ENCODE measurements at places on chromosomes 2 and 18. TPM values are rescaled to one million over a fixed set of nuclear protein-coding genes. Genes with fewer than 3 reads are reported as not detected.
A peak's percentile ranks its signal among the peaks of the same experiment; 100 is the strongest.

GRCh38 chr2:88451811-88452564, 505 bp downstream of the FOXI3 start:
- DNase-seq = no peak

GRCh38 chr2:144249035-144249637, 270.8 kb downstream of the ZEB2 start:
- no peak for DNase-seq

DNA sequence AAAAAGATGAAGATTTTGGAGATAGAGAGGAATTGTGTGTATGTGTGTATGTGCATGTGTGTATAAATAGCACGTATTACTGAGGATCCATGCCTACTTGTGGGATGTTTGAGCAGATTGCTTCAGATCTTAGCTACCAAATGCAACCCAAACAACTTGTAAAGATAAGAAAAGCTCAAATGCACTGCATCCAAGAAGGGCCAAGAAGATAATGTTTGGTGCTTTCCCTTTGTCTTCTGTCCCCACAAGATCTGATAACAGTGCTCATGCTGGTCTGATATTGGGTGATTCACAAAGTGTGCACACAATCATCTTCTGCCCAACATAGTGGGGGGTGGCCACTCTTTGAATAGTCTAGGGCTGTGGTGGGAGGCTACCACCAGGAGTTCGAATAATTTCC, 284.8 kb upstream of the CYRIA start:
- DNase-seq = no peak

DNA sequence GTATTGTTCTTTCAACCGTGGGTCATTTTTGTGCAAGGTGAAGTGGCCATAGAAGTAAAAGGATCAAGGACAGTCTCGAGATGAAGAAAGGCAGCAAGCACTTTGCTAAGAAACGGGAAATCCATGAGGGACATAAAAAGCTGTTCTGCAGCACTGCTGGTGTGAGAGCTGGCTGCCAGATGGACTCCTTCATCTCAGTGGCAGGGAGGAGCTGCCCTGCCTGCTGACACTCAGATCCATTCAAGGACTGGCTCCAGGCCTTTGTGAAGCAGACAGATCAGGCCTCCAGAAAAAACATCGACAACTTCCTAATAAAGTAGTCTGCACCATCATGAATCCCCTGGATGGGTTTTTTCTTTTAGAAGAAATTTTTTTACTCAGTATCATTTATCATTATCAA, 29.5 kb downstream of the RMC1 start:
- no peak for DNase-seq

GRCh38 chr2:168671932-168672331, 130.5 kb upstream of the NOSTRIN start:
- peak; percentile 10 for DNase-seq

DNA sequence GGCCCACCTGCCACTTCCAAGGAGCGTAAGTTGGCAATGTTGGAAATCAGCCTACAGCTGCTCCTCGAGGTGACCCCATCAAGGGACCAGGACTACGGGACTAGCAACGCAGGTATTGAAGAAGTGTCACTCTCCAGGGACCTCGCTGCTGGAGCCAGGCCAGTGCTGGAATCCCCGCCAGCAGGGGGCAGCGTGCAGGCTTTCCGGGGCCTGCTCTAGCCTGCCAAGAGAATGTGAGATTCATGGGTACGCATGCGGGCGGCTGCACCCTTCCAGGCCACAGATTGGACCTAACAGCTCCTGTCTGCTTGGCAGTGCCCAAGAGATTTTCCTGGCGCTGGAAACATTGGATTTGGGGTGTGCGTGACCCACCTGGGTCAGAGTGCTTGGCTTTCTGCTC, 182.8 kb upstream of the RAB12 start:
- no peak for DNase-seq

- DNase-seq = no peak
Measured at GRCh38 chr2:45199973-45200372, 190.7 kb upstream of the SIX2 start.

DNA sequence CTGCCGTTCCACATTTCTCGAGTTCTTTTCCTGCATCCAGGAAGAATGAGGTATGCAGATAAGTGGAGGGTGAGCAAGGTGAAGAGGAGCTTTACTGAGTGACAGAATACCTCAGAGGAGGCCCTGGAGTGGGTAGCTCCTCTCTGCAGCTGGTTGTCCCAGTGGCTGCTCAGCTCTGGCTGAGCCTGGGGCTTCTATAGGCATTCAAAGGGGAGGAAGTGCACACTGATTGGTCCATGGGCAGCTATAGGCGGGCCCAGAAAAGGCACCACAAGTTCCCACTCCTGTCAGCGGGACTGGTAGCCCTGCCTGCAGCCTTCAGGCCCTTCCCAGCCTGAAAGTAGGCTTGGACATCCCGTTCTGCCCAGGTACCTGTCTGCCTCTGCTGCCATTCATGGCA, 94.7 kb downstream of the DOK6 start:
- DNase-seq = no peak

GRCh38 chr2:17576802-17577201, 36.3 kb downstream of the VSNL1 start:
- no peak for DNase-seq

DNA sequence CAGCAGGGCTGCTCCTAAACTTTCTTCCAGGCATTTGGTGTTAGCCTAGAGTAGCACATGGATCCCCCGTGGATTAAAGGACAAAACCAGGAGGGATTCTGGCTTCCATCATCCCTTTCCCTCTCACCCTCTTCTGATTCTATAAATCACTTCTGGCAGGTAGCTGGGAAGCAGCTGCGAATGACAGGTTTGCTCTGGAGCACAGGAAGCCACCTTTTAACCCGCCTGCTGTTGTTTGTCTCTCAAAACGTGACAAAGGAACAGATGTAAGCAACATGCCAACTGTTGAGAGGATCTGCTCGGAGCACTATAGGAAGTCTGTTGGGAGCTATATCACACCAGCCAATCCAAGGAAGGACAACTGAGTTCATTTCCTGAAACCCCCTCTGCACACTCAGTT, 101.9 kb downstream of the ACTR2 start:
- no peak for DNase-seq

DNA sequence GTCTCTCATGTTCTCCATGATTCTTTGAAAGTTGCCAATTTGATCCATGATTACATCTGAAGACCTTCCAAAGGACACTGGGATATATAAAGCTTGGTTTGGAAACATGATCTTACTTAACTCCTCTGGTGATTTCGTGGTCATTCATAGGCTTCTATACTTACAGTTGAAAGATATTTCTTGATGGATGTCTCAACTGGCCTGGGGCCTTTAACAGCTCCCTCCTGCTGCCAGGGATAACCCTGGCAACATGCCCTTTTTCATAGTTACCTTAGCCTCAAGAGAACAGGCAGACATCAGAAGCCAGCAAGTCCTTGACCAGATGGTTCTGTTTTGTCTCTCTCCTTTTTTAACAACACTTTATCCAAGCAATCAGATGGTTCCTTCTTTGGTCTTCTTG, 23.5 kb upstream of the MFF start:
- DNase-seq = no peak

GRCh38 chr2:31151501-31151900, 13.3 kb upstream of the GALNT14 start:
- no peak for DNase-seq

- DNase-seq = no peak
Measured at GRCh38 chr2:38294597-38294996, 82.5 kb downstream of the ATL2 start.

DNA sequence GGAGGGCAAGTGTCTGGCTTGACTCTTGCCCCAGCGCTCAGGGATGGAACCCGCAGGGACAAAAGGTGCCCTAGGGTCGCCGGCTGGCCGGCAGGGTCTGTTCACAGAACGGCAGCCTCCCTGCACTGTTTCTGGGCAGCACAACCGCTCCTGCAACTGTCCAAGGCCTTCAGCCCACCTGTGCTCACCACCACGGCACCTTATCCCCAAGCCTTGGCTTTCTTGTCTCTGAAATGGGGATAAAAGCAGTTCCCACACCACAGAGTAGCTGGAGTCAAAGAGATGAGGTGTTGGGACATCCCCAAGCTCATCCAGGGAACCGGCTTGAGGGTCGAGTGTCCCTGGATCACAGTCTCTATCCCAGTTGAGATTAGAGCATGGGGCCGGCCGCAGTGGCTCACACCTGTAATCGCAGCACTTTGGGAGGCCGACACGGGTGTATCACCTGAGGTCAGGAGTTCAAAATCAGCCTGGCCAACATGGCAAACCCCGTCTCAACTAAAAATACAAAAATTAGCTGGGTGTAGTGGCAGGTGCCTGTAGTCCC, 4.7 kb downstream of the SNORC start:
- DNase-seq = no peak

GRCh38 chr2:71064754-71065621, 3.5 kb upstream of the NAGK start:
- no peak for DNase-seq

DNA sequence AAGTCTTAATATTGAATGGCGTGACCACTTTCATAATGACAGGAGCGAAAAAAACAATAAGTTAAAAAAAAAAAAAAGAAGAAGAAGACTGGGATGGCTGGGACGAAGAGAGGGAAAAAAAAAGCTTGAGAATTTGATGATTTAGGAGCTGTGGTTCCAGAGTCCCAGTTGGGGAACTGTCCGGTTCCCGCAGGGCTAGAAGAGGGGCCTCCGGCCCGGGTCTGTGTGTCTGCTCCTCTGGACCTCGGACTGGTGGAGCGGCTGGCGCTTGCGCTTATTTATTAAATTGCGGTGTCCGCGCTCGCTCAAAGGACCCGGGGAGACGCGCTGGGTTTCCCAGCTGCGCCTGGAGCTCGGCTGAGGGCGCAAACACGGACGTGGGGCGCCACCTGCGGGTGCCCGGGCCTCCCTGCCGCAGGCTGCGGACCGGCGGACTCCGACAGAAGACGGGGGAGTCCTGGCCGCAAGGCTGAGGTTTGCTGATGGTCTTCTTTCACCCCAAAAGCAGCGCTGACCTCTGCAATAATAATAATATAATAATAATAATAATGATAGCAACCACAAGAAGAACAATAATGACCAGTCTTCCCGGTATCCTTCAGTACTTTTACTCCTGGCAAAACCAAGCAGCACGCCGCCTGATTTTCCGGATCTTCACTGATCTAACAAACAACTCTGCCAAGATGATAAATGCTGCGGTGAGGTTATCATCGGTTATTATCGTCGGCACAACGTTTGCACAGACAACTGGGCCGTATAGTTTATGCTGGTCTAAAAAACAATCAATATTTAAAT, at the start of gene CBLN2:
Gene CBLN2, minus strand, starts transcription at position 251 of the 795 bp plus-strand sequence. CDS start 2,182 bp downstream, outside the sequence.
- DNase-seq = peak; percentile 18

DNA sequence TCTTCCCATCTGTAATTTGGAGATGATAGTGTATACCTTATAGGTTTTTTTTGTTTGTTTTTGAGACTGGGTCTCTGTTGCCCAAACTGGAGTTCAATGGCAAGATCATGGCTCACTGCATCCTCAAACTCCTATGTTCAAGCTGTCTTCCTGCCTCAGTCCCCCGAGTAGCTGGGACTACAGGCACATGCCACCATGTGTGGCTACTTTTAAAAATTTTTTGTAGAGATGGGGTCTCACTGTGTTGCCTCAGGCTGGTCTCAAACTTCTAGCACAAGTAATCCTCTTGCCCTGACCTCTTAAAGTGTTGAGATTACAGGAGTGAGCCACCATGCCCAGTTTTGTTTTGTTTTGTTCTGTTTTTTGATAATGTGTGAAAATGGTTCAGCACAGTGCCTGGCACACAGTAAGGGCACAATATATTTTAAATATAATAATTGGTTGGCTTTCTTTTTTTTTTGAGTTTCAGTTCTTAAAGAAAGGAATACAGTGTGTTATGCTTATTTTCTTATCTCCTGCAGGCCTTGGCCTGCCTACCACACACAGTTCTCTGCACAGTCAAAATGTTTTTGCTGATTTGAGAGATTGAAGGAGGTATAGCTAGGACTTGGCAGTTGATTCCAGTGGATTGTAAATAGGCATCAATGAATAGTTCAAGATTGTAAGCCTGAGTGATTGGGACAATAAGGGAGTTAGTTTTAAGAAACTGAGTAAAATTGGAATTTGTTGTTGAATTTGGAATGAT, 6.1 kb downstream of the ACTR3 start:
- no peak for DNase-seq

DNA sequence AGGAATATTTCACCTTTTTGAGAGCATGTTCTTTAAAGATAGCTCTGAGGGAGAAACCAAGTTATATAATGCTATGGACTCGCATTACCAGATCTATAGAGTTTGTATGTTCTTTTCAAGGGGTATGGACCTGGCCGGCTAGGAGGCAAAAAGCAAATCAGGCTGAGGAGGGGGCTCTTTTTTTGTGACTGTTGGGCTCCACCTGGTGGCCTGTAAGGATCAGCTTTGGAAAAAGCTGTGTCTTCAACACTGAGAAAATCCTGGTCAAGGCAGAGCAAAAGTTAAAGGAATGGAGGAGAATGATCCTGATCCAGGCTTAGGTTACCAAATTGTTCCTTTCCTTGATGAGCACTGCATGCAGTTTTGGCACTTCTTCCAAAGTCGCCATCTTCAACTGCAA, 180.5 kb downstream of the DIS3L2 start:
- DNase-seq = no peak

DNA sequence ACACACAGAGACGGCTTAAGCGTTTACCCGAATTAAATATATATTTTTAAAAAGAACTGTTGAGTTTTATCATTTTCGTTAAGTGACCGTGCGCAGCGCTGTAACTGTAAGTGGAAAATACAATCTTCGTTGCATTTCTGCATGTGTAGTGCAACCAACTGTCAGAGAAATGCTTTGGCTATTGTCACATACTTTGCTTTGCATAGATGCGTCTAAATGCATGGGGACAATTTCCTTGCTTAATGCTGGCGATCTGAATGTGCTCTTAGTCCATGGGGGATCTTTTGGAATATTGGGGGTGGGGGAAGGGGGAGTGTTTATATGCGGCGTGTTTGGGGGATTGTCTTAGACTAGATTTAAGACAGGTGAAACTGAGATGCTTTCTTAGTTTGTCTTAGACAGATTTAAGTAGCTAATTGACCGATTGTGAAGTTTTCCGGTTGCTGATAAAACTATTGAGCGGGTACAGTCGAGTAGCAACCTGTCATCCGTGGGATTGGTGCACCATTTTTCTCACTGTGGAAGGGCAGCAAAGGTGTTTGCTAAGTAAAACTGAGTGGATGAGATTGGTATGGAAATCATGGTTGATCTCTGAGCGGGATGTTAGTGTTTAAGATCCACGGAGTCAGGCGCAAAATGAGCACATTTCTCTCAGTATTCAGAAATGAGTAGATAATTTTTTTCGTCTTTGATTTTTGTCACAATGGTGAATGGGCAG, 476 bp downstream of the VSNL1 start:
- DNase-seq = no peak

GRCh38 chr2:24813691-24814137, 20.5 kb downstream of the CENPO start:
- no peak for DNase-seq

The CFC1 gene
- not detected for total RNA-seq

The DLX1 gene
- total RNA-seq = 12.2 TPM

The SP140 gene
- 0.84 TPM for total RNA-seq

The IL1R1 gene
- 12.2 TPM for total RNA-seq

The PARD3B gene
- total RNA-seq = 16.5 TPM

The SAG gene
- total RNA-seq = not detected

The CREG2 gene
- total RNA-seq = not detected

The FAM110C gene
- total RNA-seq = not detected

The STEAP3 gene
- 22.6 TPM for total RNA-seq

The RAB6C gene
- total RNA-seq = not detected

The HOXD10 gene
- total RNA-seq = 14.5 TPM

Measured in HFFc6 (cell line).